Thymus (tissue), 14 donors: ENCODE measurements at places on chromosomes 6 and 20. TPM values are rescaled to one million over a fixed set of nuclear protein-coding genes. Genes with fewer than 3 reads are reported as not detected.

- no peak overlapping the region for H3K27ac ChIP-seq
- no peak for DNase-seq
- H3K4me1 ChIP-seq: no peaks in the 10 kb centered on the region
- H3K4me3 ChIP-seq: no peak overlapping the region
Observed at GRCh38 chr6:82237013-82237412, 10.5 kb downstream of the IBTK start.

GRCh38 chr6:132820629-132821381 is 6.4 kb downstream of the RPS12 start:
- H3K36me3 ChIP-seq: peaks cover 22% of the 10 kb centered on the region
- no peaks in the 10 kb centered on the region for H3K27me3 ChIP-seq
- DNase-seq: no peak
- H3K4me3 ChIP-seq: no peak overlapping the region
- peaks cover 2% of the 10 kb centered on the region for H3K4me1 ChIP-seq
- no peak overlapping the region for H3K27ac ChIP-seq

GRCh38 chr6:148874698-148875293 is 128.0 kb downstream of the UST start:
- H3K4me3 ChIP-seq: no peak overlapping the region
- no peaks in the 10 kb centered on the region for H3K36me3 ChIP-seq
- no peak for DNase-seq
- H3K4me1 ChIP-seq: no peaks in the 10 kb centered on the region
- H3K27ac ChIP-seq: no peak overlapping the region
- H3K27me3 ChIP-seq: no peaks in the 10 kb centered on the region

DNA sequence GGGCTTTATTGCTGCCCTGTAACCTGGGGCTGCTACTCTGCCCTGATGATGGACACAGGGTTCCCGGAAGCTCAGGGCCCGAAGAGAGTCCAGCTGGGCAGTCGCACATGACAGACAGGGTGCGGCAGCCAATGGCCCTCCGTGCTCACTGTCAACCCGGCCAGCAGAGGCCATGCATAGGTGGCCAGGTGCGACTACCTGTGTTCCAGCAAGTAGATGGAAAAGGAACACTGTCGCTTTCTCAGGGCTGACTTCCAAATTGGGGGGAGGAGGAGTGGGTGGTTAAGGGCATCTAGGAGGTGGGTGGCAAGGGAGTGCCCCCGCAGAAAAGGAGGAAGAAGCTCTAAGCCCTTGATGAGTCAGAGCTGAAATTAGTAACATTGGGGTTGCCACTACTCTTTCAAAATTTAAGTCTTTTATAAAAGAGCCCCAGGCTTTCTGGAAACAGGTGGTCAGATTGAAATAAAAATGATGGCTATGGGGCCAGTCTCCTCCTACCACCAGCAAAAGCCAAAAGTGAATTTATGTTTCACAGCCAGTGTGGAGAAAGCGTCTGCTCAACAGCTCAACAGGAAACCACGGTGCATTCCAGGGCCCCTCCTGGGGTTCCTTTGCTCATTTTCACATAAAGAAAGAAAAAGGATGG is 2.3 kb upstream of the RAMACL start:
- no peak for DNase-seq
- no peak overlapping the region for H3K4me3 ChIP-seq
- no peaks in the 10 kb centered on the region for H3K36me3 ChIP-seq
- H3K4me1 ChIP-seq: peaks cover 25% of the 10 kb centered on the region
- H3K27ac ChIP-seq: no peak overlapping the region

The TSHZ2 gene
- polyA plus RNA-seq: 1.4 TPM

DNA sequence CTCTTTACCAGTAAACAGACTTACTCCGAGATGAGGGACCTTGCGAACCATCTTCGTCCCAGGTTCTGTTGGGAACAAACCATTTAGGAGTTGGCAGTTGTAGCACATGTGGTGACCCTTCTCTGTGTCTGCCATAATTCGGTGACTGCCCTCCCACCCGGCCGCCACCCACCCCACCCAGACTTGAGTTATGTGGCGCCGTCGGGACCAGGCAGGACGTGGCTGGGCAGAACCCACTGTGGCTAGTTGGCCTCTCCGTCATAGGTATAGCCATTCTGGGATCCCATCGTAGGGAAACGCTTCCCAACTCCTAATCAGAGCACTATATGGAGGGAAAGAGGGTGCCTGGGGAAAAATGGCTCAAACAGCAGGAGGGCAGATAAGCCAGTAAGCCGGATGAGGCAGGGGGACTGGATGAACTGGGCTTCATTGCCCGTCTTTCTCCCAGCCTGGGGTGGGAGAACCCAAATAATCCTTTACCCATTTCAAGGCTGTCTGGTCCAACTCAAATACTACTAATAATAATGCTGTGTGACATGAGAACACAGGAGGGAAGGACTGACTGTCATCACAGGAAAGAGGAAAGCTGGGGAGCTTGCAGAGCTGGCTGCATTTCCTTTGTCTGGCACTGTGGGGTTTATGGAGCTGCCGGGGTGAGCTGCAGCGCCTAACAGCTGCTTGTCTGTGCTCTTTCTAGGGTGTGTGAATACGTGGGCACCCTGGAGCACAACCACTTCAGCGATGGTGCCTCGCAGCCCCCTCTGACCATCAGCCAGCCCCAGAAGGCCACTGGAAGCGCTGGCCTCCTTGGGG is 73.0 kb upstream of the PBOV1 start:
- no peaks in the 10 kb centered on the region for H3K36me3 ChIP-seq
- H3K27me3 ChIP-seq: no peaks in the 10 kb centered on the region
- H3K27ac ChIP-seq: no peak overlapping the region
- no peaks in the 10 kb centered on the region for H3K4me1 ChIP-seq
- no peak for DNase-seq
- no peak overlapping the region for H3K4me3 ChIP-seq

GRCh38 chr20:49775229-49775693 is 37.4 kb upstream of the SLC9A8 start:
- H3K4me3 ChIP-seq: no peak overlapping the region
- no peak for DNase-seq
- H3K36me3 ChIP-seq: no peaks in the 10 kb centered on the region
- H3K27me3 ChIP-seq: peaks cover 9% of the 10 kb centered on the region
- no peaks in the 10 kb centered on the region for H3K4me1 ChIP-seq

- H3K36me3 ChIP-seq: no peaks in the 10 kb centered on the region
- no peaks in the 10 kb centered on the region for H3K4me1 ChIP-seq
- H3K4me3 ChIP-seq: no peak overlapping the region
- no peak for DNase-seq
- no peaks in the 10 kb centered on the region for H3K27me3 ChIP-seq
Observed at GRCh38 chr6:4554645-4555044, 221.6 kb upstream of the CDYL start.

DNA sequence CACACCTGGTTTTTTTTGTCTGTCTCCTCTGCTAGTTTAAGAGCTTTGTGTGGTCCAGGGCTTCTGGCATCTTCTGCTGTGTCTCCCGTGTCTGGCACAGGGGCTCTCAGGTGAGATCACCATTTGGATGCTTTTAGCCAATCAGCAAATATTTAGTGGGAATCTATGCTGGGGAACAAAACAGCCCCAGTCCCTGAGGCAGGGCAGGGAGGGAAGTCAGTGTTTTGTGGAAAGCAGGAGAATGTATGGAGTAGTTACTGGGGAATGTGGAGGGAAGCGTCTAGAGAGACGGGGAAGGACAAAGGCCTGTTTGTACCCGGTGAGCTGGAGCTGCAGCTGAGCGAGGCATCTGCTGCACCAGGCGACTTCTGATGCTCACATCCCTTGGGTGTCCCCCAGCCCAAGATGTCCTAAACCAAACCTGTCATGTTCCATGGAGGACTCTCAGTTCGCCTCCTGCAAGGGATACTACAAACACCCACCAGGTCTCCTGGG is 49.3 kb upstream of the NNAT start:
- DNase-seq: no peak
- peaks cover 7% of the 10 kb centered on the region for H3K27me3 ChIP-seq
- H3K4me3 ChIP-seq: no peak overlapping the region
- H3K36me3 ChIP-seq: no peaks in the 10 kb centered on the region
- no peak overlapping the region for H3K27ac ChIP-seq

DNA sequence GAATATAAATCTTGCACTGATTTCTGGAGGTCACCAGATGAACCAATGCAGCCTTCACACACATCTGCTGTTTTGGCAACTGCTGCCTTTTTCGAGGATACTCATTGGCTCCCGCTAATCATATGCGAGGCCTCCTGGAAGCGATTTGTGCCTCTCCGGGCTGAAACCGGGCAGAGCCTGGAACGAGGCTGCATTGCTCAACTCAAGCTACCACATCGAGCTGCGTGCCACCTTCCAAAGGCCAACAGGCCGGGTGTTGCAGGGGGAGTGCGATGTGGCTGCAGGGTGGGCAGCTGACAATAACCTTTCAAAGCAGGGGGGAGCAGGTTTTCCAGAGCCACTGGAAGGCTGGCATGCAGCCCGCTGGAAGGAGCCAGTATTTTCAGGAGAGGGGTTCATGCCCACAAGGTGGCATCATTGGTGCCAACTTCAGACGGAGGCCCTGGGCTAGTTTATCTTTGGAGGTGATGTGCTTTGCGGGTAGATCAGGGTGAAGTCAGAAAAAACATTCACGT is 122.6 kb upstream of the IFNGR1 start:
- no peaks in the 10 kb centered on the region for H3K4me1 ChIP-seq
- H3K4me3 ChIP-seq: no peak overlapping the region
- H3K36me3 ChIP-seq: no peaks in the 10 kb centered on the region
- no peak for DNase-seq

The ULBP2 gene
- 2.3 TPM for polyA plus RNA-seq

The VWA7 gene
- polyA plus RNA-seq: 0.66 TPM
